Hematopoietic multipotent progenitor cell treated with erythropoietin and hydrocortisone succinate and interleukin-3 and kit ligand, for 6 days (in vitro differentiated cells): ENCODE measurements at places on chromosomes 3 and 15.
A peak's percentile ranks its signal among the peaks of the same experiment; 100 is the strongest.

DNA sequence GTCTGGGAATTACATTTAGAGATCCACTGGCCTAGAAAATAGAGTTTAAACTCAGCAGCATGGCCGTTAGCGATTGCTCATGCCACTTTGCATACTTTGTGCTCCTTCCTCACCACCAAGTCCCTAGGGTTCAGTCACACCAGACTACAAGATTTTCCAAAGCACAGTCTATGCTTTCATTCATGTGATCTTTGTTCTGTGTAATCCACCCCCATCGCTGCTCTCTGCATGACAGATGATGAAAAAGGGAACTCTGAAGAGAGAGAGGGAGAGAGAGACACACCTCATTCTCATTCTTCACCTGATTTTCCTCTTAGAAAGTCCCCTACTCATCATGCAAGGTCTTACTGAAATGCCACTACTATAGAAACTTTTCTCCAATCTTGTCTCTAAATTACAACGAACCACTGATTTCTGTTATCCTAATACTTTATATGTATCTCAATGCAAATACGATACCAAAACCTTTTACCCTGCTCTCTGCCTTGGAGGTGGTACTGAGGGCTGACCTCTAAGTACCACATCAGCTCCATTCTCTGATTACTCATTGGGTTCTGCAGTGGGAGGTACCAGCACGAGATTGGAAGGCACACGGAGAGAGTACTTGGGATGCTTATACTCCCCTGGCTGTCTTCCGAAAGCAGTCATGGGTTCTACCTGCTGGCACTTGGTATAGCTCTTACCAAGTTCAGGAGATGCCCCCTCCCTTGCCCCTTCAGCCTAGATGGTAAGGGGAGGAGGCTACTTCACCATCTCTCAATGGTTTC, 1.1 kb upstream of the PARP15 start:
- no peak for DNase-seq

GRCh38 chr3:87997298-87997697, 61.5 kb downstream of the CGGBP1 start:
- peak; percentile 65 for DNase-seq

DNA sequence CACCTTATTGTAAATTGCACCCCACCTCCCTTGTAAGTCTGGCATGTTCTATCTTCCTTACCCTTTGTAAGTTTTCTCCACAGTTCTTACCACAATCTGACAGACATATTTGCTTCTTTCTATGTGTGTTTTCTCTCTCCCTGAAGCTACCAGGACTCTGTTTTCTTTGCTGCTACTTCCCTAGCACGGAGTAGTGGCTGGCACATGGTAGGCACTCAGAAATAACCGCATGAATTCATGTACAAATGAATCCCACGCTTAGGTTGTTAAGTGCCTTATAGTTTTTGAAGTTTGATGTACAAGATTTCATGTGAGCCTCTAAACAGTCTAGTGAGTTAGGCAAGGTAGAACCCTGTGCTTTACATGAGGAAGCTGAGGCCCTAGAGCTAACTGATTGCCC, 178.4 kb upstream of the CTDSPL start:
- no peak for DNase-seq

DNA sequence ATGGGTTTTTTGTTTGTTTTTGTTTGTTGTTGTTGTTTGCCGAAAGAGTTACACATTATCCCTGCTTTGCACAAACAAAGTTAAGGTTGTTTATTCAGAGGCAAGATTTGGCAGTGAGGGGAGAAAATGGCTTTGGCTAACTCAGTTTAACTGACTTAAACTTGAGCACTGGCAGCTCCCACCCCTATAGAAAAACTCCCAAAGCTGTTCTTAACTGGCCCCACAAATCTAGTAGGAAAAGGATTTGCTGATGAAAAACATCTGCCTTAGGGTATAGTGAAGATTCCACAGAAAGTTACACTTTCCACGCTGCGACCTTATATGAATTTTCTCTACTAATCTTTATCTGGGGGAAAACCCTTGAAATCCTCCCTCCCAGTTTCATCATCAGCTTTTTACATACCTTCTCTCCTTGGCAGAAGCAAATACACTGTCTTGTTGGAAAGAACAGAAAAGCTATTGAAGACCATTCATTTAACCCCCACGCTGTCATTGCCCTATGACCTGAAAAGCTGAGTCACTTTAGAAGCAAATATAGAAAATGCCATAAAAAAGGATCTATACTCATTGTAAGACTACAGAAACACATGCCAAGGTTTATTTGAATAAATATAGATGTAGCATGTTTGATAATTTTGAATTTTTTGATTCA, 551.7 kb downstream of the NR2F2 start:
- no peak for DNase-seq

DNA sequence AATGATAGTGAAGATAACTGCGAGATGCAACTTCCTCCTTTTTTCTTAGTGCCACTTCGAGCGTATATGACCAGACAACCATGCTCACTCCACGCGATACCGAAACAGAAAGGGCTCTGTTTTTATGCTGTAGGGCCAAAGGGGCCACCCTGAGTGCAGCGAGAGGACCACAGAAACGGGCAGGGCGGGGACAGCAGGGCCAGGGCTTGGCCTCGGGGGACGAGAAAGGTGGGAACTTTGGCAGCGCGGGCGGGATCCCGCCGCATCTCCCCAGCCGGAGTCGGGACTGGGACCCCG, 483 bp downstream of the VPS13C start:
- peak; percentile 81 for DNase-seq

DNA sequence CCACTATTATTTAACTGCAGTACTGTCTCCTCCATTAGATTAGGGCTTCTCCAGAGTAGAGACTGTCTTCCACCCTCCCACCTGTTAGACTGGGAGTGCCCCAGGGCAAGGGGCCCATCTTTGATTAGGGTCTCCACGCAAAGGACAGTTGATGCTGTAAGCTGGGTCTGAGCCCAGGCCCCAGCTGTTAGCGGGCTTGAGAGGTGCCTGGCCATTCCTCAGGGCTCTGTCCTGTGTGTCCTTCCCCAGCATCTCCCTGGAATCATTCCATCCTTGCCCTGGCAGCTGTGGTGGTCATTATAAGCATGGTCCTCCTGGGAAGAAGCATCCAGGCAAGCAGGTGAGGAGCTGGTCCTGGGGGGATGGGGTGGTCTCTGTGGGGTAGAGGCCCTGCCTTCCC, 6.1 kb downstream of the SLC51B start:
- no peak for DNase-seq

GRCh38 chr15:49669288-49669687, 48.4 kb downstream of the DTWD1 start:
- DNase-seq = no peak

GRCh38 chr15:39595338-39596221, 14.7 kb downstream of the THBS1 start:
- no peak for DNase-seq

DNA sequence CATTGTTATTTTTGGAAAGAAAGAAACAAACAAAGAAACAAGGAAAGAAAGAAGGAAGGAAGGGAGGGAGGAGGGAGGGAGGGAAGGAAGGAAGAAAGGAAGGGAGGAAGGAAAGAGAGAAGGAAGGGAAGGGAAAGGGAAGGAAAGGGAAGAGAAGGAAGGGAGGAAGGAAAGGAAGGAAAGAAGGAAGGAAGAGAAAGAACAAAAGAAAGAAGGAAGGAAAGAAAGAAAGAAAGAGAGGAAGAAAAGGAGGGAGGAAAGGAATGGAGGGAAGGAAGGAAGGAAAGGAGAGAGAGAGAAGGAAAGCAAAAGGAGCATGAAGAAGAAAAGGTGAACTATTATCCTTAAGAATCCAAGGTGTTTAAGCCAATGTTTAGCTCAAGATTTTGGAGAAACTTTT, 262.7 kb upstream of the STT3B start:
- no peak for DNase-seq

DNA sequence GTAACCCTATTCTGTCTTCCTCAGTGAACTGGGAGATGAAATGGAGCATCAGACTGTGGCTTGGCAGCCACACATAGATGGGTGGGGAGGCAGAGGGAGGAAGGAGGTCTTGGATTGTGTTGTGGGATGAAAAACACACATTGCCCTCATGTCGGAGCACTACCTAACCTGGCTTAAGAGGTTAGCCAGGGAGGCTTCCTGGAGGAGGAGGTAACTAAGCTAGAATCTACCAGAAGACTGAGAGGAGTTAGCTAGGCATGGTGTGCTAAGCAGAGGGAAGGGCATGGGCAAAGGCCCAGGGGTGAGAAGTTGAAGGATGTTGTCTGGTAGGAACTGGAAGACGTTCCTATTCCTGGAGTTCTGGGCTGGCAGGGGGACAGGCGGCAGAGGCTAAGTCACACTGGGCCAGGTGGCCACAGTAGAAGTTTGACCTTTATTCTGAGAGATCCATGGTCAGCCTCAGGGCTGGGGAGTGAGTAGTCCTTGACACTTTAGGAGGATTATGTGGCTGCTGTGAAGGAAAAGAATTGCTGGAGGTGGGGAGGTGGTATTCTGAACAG, 7.7 kb upstream of the PRKCD start:
- no peak for DNase-seq

DNA sequence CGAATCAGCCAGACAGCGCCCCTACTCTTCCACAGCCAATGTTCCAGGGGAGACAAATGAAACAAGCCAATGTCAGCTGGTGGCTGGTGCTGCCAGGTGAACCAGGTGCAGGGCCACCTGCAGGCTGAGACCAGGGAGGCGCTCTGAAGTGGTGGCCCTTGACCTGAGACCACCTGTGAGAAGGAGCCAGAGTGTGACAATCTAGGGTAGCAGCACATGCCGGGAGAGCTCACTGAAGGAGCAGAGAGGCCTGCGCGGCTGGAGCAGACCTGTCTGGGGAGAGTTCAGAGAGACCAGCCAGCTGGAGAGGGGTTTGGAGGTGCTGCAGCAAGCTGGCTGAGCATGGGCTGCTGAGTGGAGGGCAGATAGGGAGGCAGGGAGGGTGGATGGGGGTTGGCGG, 693 bp upstream of the STAB1 start:
- no peak for DNase-seq

GRCh38 chr15:71945012-71945411, 134.7 kb downstream of the NR2E3 start:
- no peak for DNase-seq

GRCh38 chr15:44193651-44194322, 1.3 kb downstream of the FRMD5 start:
- no peak for DNase-seq

DNA sequence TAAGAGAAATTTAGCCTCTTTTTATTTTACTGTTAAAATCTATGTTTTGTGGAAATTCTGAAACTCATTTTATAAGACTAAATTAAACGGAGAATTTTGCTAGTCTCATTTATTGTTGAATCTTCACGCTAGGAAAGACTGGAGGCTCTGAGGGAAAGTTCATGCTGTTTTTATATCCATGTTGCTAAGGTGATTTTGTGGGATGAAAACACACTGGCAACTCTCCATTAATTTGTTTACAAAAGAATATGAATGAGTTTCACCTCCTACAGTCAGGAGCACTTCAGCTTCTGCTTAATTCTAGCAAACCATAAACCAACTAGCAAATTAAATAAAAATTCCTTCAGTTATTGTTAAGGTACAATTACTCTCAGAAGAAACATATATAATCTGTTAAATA, 195.4 kb downstream of the RAP2B start:
- no peak for DNase-seq

- peak; percentile 52 for DNase-seq
Measured at GRCh38 chr15:66703540-66703941, 1.5 kb downstream of the SMAD6 start.

DNA sequence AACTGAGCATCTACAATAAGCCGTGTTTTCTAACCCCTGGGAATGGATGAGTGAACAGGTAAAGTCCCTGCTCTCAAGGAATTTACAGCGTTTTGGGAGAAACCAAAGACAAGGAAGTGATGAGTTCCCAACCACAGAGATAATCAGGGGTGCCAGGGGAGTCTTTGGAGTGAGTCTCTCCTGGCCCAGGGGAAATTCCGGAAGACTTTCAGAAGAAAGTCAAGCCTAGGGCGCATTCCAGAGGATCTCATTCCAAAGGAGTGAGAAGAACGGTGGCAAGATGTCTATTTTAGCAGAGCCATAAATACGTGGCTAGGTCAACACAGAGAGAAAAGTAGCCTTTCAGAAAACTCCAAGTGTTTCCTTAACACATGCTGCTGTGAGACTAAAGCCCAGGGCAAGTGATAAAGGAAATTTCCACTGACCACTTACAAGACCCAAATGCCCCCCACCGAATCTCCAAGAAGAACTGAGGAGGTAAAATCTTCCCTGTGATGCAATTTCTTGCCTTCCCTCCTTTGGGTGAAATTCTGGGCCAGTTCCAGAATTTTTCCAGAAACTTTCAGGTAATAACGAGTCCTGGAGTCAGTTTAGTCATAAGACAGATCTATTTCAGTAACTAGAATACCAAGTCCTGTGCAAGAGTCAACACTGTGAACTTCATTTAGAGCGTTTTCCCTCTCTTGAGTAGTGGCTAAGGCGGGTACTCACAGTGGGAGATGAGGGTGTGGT, 437.4 kb downstream of the NR2F2 start:
- DNase-seq = no peak

GRCh38 chr3:11991751-11992150, 12.4 kb upstream of the SYN2 start:
- no peak for DNase-seq

- no peak for DNase-seq
Measured at GRCh38 chr3:123546133-123546755, 38.6 kb downstream of the HACD2 start.

DNA sequence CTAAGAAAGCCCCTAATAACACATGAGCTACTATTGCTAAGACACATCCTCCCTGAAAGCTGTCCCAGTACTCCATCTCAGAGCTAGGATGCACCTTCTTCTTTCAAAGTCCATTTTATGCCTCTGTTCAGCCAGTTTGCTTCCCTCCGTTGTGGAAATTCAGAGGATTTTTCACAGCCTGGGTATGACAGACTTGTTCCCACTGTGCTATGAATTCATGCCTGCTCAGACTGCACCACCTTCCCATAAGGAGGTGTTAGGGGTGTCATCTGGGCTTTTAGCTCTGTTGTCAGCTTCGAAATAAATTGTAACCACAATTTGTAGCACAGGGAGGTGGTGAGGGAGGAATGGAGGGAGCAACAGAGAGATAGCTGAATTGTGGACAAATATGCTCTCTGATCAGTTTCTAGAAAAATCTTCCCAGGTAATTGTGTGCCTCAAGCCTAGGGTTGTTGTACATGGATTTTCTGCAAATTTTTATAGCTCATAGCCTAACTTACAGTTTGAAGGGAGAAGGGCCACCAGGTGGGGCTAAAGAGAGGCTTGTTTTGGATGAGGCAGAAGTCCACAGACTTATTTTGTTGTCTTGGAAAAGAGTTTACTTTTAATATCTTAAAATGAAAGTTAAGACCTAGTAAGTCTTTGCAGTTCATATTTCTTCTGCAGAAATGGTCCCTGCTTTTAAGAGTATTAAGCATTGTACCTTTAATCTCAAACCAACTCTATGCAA, 462.0 kb downstream of the PDCD6IP start:
- peak; percentile 64 for DNase-seq
